ENCODE measurements at places on chromosomes 6 and 20. TPM values are rescaled to one million over a fixed set of nuclear protein-coding genes. Genes with fewer than 3 reads are reported as not detected.

The TNNC2 gene
- polyA plus RNA-seq: 7.6 TPM

The BFSP1 gene
- 1.5 TPM for polyA plus RNA-seq

The SIRPB1 gene
- 0.28 TPM for polyA plus RNA-seq

The SNAI1 gene
- polyA plus RNA-seq: 10.6 TPM

The TMEM200A gene
- polyA plus RNA-seq: 6.2 TPM

The LHFPL5 gene
- 0.03 TPM for polyA plus RNA-seq

The ZSCAN23 gene
- 0.61 TPM for polyA plus RNA-seq

The SLC22A1 gene
- 0.12 TPM for polyA plus RNA-seq

The BMP2 gene
- 1.8 TPM for polyA plus RNA-seq

The SLC9A8 gene
- 5.0 TPM for polyA plus RNA-seq

The IFNGR1 gene
- 9.7 TPM for polyA plus RNA-seq

The IL17F gene
- polyA plus RNA-seq: not detected

The ANKRD66 gene
- polyA plus RNA-seq: not detected

The CDK5RAP1 gene
- polyA plus RNA-seq: 37.8 TPM

The LY6G5C gene
- polyA plus RNA-seq: 2.1 TPM

Data from H1 (cell line).